Caudate nucleus (tissue), 63 donors: ENCODE measurements at places on chromosomes 13 and 19.

GRCh38 chr19:5466072-5466471 lies 10.9 kb downstream of the ZNRF4 start:
- DNase-seq, result no peak

GRCh38 chr13:54486421-54487166 lies 1458.0 kb downstream of the OLFM4 start:
- DNase-seq, result no peak

DNA sequence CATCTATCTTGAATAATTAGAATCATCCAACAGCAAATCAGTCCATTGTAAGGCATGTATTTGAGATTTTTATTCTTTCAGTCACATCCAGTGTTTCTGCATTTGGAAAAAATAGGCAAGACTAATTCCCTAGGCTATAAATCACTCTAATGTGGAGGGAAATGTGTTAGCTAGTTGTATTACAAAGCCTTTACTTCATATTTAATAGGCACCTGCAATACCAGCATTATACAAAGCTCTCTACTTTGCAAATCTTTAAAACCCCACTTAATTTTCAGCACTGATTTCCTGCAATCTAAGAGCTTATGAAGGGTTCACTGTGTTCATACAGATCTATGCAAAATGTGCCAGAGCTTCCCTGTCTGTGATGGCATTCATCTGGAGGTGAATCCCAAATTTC lies 12.3 kb downstream of the PCDH9 start:
- DNase-seq, result no peak

DNA sequence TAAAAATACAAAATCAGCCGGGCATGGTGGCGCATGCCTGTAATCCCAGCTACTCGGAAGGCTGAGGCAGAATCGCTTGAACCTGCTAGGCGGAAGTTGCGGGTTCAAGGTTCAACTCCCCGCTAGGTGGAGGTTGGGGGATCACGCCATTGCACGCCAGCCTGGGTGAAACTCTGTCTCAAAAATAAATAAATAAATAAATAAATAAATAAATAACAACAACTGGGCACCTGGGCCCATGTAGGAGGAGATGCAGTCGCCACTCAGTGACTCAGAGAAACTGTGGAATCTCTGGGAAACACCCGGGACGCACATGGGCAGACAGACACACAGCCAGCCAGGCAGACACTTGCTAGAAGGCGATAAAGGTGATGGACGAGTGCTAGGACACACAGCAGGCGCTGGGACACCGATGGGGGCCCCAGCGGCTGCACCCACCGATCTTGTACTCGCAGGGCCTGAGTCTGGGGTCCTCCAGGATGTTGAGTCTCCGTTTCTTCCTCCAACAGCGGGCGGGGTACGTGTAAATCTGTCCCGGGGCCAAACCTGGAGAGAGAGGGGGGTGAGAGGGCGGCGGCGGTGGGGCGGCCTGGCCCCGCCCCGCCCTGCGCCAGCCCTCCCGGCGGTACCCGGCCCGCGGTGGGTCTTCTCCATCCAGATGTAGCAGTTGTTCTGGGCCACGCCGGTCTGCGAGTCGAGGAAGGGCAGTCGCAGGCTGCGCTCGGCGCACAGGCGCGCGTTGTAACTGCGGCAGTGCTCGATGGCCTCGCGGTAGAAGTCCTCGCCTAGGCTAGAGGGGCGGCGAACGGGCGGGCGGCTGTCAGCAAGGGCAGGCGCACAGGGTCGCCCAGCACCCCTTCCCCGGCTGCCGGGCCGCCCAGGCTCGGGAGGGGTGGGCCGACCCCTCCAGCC lies 1.8 kb downstream of the DPF1 start:
- DNase-seq, result no peak

GRCh38 chr13:104318121-104318520 lies 1251.9 kb upstream of the SLC10A2 start:
- DNase-seq, result no peak

DNA sequence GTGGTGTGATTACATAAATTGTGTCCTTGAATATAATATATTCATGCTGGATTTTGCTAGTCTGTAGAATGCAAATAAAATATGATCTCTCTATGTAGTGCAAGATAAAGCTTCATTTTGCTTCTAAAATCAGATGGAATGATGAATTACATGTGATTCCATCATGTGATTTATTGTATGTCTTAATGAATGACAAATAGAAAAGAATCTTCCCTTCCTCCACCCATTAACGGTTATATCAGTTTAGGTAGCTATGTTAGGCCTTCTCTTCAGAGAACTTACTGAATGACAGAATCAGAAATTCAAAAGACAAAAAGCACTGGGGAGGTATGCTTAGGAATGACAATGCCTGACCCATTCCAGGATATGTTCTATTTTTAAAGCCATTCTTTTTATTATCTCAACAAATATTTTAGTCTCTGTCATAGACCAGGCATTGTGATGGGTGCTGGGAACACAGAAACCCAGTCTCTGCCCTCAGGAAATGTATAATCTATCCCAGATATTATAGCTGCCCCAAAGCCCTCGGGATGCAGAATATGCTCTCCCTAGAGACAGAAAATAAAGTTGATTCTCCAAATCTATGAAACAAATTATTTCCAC lies 90.6 kb downstream of the TEX26 start:
- no peak for DNase-seq

DNA sequence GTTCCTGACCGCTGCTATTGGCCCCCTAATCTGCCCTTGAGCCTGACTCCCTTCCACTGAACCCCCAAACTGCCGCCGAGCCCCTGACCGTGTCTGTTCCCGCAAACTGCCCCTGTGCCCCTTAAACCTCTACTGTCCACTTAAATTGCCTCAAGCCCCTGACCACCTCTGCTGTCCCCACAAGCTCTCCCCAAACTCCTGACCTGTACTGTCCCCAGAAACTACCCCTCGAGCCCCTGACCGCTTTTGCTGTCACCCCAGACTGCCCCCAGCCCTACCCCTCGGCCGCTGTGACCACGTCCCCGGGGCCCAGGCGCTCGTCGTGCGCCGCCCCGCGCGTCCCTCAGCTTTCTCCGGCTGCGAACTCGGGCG lies 382 bp downstream of the ZNF77 start:
- no peak for DNase-seq

DNA sequence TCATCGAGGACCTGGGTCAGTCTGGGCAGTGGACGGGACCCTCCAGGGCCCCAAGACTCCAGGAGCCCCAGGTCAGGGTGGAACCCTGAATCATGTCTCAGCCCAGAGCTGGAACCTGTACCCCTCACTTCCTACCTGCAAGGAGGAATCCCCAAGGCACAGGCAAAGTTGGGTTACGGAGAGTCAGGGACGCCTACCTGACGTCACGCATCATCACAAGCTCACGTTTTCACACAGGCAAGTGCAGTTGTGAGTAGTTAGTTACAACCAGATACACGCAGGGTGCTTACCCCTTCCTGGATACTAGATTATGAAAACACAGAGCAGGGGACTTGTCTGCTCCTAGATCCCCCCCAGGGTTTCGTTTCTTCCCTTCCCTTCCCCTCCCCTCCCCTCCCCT lies 1.9 kb downstream of the RETN start:
- DNase-seq, result no peak

DNA sequence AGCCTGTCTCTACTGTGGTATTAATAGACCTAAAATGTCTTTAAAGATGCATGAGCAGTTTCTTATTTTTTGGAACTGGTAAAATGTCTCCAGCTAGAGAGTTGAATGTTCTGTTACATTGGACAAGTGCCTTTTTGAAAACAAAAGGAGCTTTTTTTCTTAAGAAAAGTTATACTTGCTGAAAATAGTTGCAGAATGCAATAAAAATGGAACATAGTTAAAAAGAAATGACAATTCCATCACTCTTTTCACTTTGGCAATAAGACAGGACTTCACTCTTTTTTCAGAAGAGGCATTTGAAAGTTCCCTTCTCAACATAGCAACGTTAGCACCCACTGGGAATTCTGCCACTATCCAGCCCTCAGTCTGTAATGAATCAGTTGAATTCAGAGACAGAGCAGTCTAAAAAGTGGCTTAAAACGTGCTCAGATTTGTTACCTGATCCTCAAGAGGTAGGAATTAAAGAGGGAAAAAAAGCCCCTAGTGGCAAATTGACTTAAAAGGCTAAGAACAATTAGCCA lies 10.1 kb downstream of the RGCC start:
- no peak for DNase-seq
